ENCODE measurements at places on chromosomes 7 and 10.
A peak's percentile ranks its signal among the peaks of the same experiment; 100 is the strongest.

DNA sequence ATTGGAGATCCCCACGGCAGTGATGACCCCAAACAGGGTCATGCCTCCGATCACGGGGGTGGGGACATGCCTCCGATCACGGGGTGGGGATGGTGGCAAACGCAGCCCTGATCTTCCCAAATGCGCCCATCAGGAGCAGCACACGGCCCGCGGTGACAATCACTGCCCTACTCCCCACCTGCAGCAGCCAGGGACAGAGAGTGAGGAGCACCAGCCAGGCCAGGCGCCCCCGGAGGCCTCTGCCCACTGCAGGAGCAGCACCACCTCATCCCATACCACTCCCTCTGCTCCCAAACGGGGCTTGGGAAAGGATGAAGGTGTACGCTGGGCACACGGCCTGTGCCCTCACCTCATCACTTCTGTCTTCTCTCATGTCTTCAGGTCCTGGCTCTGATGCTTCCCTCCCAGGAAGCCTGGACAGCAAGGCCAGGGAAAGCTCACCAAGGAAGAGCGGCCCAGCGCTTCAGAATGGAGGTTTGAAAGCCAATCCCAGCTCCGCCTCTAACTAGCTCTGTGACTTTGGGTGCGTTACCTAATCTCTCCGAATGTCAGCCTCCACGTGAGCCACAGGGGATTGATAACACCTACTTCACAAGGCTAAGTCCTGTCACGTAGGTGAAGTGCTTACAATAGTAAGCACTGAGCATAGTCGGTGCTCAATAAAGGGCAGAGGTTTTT, 37.1 kb downstream of the STRA8 start:
- DNase-seq: no peak

- DNase-seq: no peak
Observed at GRCh38 chr10:93680412-93681047, 21.9 kb downstream of the FRA10AC1 start.

GRCh38 chr7:82318786-82319185, 124.8 kb downstream of the CACNA2D1 start:
- DNase-seq: no peak

DNA sequence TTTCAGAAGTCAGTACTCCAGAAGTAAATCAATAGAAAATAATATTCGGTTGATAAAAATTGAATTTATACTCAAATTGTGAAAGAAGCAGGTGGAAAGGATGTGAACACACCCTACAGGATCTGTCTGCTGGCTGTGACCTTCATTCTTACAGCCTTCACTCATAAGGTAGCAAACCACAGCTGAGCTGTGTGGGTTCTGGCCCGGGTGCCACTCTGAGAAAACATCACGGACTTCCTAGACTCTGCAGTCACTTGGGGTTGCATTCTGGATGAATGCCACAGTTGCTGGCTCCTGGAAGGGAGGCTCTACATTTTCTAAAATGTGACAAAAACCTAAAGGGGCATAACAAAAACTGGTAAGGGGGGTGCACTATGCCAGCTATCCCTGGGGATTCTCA, 36.0 kb upstream of the ABLIM1 start:
- DNase-seq: no peak

- DNase-seq: no peak
Observed at GRCh38 chr10:83921984-83922860, 217.1 kb upstream of the GHITM start.

GRCh38 chr10:8070440-8070839, 16.0 kb downstream of the GATA3 start:
- DNase-seq: no peak

- DNase-seq: no peak
Observed at GRCh38 chr10:48648172-48648942, 36.3 kb upstream of the WDFY4 start.

DNA sequence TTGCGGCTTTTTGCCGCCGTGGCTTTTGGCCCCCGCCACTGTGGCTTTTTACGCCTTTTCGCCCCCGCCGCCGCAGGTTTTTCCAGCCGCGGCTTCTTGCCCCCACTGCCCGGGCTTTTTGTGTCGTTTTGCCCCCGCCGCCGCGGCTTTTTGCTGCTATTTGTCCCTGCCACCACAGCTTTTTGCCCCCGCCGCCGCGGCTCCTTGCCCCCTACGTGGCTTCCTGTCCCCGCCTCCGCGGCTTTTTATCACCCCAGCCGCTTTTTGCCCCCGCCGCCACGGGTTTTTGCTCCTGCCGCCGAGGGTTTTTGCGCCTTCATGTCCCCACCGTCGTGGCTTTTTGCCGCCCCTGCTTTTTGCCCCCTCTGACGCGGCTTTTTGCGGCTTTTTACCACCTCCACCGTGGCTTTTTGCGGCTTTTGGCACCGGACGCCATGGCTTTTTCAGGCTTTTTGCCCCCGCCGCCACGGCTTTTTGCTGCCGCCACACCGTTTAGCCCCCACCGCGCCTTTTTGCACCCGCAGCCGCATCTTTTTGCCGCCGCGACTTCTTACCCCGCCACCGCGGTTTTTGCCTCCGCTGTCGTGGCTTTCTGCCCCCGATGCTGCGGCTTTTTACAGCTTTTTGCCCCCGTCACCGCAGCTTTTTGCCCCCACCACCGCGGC, 637.0 kb downstream of the ZNF716 start:
- DNase-seq: no peak

GRCh38 chr10:124646483-124647352, 97.5 kb downstream of the FAM53B start:
- DNase-seq: peak; percentile 17

- DNase-seq: no peak
Observed at GRCh38 chr10:60611291-60611747, 167.0 kb upstream of the CDK1 start.

GRCh38 chr10:50216894-50217293, 34.4 kb downstream of the ASAH2 start:
- DNase-seq: no peak

GRCh38 chr7:46658281-46658680, 737.2 kb upstream of the IGFBP3 start:
- DNase-seq: no peak

DNA sequence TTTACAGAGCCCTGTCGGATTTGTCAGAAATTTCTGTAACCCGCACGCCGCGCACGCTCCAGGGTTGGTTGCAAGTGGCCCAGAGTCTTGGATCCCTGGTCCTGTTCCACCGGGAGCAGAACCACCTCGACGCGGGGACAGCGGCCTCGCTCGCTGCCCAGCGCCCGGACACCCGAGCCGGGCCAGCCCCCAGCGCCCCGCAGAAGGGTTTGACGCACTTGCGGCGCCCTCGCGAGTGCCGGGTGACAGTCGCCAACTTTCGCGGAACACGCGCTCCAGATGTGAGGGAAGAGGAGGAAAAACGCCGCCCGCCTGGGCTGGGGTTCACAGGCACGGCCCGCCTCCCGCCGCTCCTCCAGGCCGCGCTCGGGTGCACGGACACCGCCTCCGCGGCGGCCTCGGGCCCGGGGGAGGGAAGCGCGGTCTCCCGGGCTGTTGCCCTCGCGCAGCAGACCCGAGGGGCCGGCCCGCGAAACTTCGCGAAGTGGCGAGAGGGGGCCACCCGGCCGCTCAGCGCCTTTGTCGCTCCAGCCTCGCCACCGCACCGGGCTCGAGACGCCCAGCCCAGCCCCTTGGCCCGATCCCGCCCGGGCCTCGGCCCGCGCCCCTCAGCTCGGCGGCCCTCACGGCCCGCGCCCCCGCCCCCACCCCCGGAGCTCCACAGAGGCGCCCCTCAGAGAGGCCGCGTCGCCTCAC, 514 bp downstream of the RNF216 start:
- no peak for DNase-seq

GRCh38 chr10:116760919-116761318, 18.6 kb upstream of the HSPA12A start:
- no peak for DNase-seq

DNA sequence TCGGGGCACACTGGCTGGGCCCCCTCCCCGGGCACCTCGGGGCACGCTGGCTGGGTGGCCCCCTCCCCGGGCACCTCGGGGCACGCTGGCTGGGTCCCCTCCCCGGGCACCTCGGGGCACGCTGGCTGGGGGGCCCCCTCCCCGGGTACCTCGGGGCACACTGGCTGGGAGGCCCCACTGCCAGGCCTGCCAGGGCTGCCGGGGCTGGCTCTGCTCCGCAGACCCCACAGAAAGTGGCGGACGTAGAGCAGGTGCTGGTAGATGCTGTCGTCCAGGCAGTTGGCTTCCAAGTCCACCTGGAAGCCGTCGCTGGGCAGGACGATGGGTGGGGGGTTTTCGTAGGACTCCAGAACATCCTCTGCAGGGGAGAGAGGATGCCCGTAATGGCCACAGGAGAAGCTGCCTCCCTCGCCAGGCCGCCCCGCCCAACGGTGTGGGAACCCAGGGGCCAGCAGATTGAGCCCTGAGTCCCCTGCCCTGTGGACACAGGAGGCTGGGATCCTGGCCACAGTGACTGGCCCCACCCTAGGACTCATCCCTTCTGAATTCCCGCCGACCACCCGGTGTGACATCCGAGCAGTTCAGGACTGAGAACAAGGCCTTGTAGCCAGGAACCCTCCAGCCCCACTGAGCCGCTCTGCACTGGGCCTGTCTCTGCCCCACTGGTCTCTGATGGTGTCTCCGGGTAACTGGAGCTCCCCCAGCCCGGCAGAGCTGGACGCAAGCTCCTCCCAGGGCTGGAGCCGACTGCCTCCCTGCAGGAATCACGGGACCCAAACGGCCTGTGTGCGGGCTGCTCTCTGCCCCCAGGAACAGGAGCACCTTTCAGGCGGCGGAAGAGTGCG, 28.2 kb downstream of the AP5Z1 start:
- DNase-seq: no peak

GRCh38 chr10:35384265-35384868, 48.1 kb downstream of the CCNY start:
- no peak for DNase-seq

- no peak for DNase-seq
Observed at GRCh38 chr10:52454491-52454890, 140.4 kb downstream of the DKK1 start.

GRCh38 chr7:24866004-24866615, 108.8 kb upstream of the GSDME start:
- DNase-seq: no peak

- no peak for DNase-seq
Observed at GRCh38 chr10:49567810-49568209, 28.9 kb upstream of the ERCC6 start.

- no peak for DNase-seq
Observed at GRCh38 chr10:133123746-133124356, 36.1 kb downstream of the ADGRA1 start.

DNA sequence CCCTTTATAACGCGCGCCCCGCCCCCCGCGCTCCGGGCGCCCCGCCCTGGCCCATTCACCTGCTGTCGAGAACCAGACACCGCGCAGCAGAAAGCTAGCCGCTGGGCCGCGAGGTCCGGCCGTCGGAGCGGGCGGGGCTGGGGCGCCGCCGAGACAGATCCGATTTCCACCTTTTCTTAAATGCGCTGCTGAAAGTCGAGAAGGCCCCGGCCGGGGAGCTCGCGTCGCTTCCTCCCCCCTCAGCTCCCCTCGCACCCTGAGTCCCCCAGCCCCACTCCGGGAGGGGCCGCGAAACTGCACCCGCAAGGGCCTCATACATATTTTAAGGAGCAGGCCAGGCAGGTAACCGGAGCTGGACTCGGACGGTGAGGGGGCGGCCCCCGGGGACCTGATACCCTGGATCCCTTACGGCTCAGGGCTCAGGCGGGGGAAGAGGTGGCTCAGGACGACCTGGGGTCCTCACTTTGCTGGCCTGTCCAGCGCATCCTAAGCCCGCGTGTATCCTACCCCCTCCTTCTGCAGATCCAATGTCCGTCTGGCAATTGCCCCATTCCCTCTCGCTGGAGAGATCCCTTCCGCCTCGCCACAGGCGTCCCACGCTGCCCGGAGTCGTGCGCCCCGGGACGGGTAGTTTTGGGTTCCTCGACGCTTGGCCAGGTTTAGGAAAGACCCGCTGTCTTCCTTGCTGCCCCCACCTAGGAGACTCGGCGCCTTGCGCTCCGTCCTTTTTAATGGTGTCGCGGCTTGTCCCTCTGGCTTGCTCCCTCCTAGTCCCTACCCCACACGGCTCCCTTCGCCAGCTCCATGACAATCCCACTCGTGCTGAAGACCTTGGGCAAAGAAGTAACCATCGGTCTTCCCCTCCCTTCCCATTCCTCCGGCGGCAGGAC, 170.6 kb downstream of the UBE2H start:
- no peak for DNase-seq

DNA sequence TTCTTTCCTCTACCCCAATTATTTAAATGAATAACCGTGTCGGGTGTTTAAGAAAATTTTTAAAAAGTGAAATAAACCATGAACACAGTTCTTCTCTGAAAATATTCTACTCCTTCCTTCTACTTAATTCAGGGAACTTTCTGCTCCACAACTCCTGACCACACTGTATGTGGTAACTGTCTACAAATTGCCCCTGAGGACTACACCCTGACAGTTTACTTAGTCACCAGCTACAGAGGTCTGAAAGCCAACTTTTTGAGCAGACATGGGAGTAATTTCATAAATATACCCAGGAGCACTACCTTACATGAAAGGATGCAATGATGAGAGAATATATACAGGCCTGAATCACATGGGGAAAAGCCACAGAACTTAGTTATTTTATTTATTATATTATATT, 523.2 kb upstream of the SORCS1 start:
- no peak for DNase-seq

GRCh38 chr7:18693406-18693805, 197.9 kb downstream of the HDAC9 start:
- DNase-seq: peak; percentile 75

- no peak for DNase-seq
Observed at GRCh38 chr10:114931072-114931679, 6.8 kb upstream of the TRUB1 start.

GRCh38 chr7:13981070-13981469, 8.4 kb downstream of the ETV1 start:
- peak; percentile 96 for DNase-seq

DNA sequence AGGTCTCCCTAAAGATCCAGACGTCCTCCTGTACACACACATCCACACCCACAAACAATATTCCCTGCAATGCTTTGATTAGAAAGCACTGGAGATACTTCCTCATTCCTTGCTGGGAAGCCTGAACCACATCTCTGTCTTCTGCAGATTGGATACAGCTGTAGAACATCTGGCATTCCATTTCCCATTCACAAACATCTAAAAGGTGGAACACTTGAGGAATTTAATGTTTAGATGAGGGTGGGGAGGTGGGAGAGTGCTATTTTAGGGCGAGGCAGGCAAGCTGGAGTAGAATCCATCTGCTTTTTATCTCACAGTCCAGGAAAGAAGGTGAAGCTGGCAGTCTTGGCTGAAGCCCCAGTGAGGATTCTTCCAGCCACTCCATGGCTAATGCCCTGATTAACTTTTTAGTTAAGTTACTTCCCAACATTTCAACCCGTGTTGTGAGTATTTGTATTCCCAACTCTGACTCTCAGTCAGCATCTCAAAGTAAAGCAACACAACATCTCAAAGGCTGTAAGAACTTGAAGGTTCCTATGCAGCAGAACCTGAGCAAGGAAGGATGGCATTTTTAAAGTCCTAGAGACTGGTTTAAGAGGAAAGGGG, 46.1 kb downstream of the CYTH3 start:
- peak; percentile 96 for DNase-seq

Data from HFF-Myc (cell line).